ENCODE measurements at places on chromosomes 2 and 18. TPM values are rescaled to one million over a fixed set of nuclear protein-coding genes. Genes with fewer than 3 reads are reported as not detected.
A peak's percentile ranks its signal among the peaks of the same experiment; 100 is the strongest.

Gene CHST9
- total RNA-seq, result 19.6 TPM

Gene ALPP
- total RNA-seq, result 25.8 TPM

Gene ERFE
- total RNA-seq, result 0.52 TPM

Gene WBP1
- 39.5 TPM for total RNA-seq

Gene CMPK2
- 14.8 TPM for total RNA-seq

Gene DPP4
- total RNA-seq, result 51.6 TPM

Gene TFCP2L1
- total RNA-seq, result 36.1 TPM

Gene ZSCAN30
- 42.6 TPM for total RNA-seq

DNA sequence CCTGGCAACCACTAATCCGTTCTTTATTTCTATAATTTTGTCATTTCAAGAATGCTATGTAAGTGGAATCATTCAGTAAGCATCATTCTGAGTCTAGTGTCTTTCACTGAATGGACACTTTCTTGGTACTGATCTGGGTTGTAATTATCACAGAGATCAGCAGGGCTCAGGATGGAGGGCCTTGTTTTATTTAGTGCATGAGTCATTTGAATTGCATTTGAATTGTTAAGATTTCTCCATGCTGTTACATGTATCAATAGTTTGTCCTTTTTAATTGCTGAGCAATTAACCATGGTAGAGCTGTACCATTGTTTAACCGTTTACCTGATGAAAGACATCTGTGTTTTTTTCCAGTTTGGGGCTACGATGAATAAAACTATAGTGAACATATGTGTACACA lies 256.4 kb downstream of the THSD7B start:
- H3K4me3 ChIP-seq, result no peak overlapping the region
- no peaks in the 10 kb centered on the region for H3K4me1 ChIP-seq
- no peaks in the 10 kb centered on the region for H3K36me3 ChIP-seq
- no peak for DNase-seq
- no peak overlapping the region for H3K27ac ChIP-seq

- no peak overlapping the region for H3K27ac ChIP-seq
- no peak overlapping the region for H3K4me3 ChIP-seq
- no peaks in the 10 kb centered on the region for H3K36me3 ChIP-seq
Measured at GRCh38 chr2:214395040-214395439, 15.8 kb upstream of the VWC2L start.

GRCh38 chr2:25168256-25169072 lies at the start of gene POMC:
Gene POMC, minus strand, starts transcription at chr2:25168580. Its CDS starts 3,808 bp downstream, at chr2:25164772.
- no peaks in the 10 kb centered on the region for H3K4me1 ChIP-seq
- H3K27me3 ChIP-seq, result peaks cover 57% of the 10 kb centered on the region
- DNase-seq, result peak; percentile 72
- H3K36me3 ChIP-seq, result no peaks in the 10 kb centered on the region
- no peak within 1 kb of the TSS for H3K27ac ChIP-seq

DNA sequence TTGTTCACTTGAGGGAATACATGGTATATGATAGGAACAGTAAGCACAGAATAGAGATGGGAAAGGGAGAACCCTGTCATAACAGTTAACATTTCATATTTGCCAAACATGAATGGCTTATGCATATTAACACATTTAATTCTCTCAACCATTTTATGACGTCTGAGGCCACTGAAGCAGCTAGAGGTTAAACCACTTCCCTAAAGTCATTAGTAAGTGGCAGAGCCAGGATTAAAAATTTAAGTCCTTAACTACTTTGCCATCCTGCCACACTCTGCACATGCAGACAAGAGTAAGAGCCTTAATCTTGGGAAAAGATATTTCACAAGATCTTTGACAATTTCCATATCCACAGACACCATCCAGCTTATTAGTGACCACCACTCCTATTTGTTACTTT lies 2.1 kb downstream of the LIPT1 start:
- DNase-seq, result no peak
- H3K4me1 ChIP-seq, result peaks cover 5% of the 10 kb centered on the region
- H3K27ac ChIP-seq, result no peak overlapping the region
- H3K27me3 ChIP-seq, result no peaks in the 10 kb centered on the region
- peaks cover 10% of the 10 kb centered on the region for H3K36me3 ChIP-seq

DNA sequence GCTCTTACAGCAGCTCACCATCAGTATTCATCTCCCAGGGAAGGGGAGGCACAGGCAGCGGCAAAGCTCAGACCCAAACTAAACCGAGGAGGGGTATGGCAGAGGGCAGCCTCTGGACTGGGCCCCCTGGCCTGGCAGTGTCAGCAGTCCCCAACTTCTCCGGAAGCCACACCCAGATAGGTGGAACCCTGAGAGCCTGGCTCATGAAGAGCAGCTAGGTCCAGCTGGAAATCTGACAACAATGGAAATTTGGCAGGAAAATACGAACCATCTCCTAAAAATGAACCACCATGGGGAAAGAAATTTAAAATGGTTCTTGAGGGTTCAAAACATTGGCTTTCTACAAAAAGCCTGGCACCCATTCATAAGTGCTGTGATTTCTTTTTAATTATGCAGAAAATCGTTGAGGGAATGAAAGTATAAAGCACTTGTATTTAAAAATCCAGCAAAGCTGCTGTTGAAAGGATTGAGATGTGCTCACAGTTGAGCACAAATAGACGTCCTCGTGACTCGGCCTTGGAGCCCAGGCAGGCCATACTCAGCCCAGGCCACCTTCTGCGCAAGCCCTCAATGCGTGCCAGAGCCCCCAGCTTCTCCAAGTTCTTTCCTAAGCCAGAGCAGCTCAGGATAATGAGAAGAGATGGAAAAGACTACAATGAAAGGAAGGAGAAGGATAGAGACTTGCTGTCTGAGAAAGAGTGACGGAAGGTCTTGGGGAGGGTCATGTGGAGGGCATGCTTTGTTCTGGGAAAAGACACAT lies 93.0 kb downstream of the COL6A3 start:
- H3K36me3 ChIP-seq, result no peaks in the 10 kb centered on the region
- peaks cover 8% of the 10 kb centered on the region for H3K4me1 ChIP-seq
- no peaks in the 10 kb centered on the region for H3K27me3 ChIP-seq
- H3K27ac ChIP-seq, result peak overlapping the region; percentile 48
- peak; percentile 64 for DNase-seq

DNA sequence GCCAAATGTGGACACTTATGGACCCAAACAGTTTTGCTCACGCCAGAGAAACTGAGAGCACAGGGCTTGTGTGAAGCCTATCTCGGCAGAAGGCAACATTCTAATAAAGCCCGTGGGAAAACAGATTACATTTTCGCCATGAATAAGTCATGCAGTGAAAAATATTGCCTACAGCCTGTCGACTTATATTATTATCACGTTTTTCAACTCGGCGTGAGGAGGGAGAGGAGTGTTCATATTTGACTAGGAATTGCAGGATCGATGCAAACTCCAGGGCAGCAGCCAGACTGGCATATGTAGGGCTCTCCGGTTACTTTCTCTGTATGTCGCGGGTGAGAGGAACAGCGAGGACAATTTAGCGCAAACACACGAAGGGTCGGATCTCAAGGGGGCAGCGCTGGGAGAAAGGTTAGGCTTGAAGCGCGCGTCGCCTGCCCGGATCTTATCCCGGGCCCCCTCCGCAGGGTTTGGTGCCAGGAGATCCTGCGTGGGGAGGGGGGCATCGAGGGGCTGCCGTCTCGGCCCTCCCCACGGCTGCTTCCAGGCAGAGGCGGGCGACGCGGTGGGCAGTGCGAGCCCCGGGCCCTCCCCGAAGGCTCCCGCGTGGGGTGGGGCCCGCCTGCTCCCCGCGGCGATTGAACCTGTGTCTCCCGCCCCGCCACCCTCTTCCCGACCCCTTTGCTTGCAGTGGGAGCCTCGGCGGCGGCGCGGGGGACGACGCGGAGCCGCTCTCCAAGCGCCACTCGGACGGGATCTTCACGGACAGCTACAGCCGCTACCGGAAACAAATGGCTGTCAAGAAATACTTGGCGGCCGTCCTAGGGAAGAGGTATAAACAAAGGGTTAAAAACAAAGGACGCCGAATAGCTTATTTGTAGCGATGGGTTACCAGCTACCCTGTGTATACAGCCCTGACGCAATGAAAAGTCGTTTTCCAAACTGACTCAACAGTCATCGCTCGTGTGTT lies 4.4 kb downstream of the ADCYAP1 start:
- DNase-seq, result no peak
- no peak overlapping the region for H3K4me3 ChIP-seq
- H3K27ac ChIP-seq, result no peak overlapping the region
- peaks cover 21% of the 10 kb centered on the region for H3K4me1 ChIP-seq
- H3K36me3 ChIP-seq, result no peaks in the 10 kb centered on the region

- no peaks in the 10 kb centered on the region for H3K27me3 ChIP-seq
- H3K4me1 ChIP-seq, result no peaks in the 10 kb centered on the region
- no peaks in the 10 kb centered on the region for H3K36me3 ChIP-seq
- H3K4me3 ChIP-seq, result no peak overlapping the region
- DNase-seq, result no peak
- no peak overlapping the region for H3K27ac ChIP-seq
Measured at GRCh38 chr2:136206613-136207012, 88.7 kb upstream of the CXCR4 start.

- no peaks in the 10 kb centered on the region for H3K36me3 ChIP-seq
- no peak overlapping the region for H3K4me3 ChIP-seq
- peaks cover 1% of the 10 kb centered on the region for H3K4me1 ChIP-seq
- no peaks in the 10 kb centered on the region for H3K27me3 ChIP-seq
- peak; percentile 44 for DNase-seq
- H3K27ac ChIP-seq, result no peak overlapping the region
Measured at GRCh38 chr2:203498161-203498560, 36.9 kb downstream of the RAPH1 start.

DNA sequence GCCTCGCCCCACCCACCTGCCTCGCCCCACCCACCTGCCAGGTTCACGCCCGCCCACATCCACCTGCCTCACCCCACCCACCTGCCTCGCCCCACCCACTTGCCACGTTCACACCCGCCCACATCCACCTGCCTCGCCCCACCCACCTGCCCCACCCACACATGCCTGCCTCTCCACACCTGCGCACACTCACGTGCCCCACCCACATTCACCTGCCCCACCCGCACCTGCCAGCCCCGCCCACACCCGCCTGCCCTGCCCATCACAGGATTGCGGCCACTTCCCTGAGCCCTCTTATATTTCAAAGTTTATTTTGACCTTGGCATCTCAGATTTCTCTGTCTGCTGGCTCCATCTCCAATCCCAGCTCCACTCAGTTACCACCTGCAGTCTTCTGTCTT lies 217.5 kb upstream of the SOX11 start:
- no peaks in the 10 kb centered on the region for H3K36me3 ChIP-seq
- H3K27me3 ChIP-seq, result no peaks in the 10 kb centered on the region

- H3K4me1 ChIP-seq, result peaks cover 4% of the 10 kb centered on the region
- H3K27me3 ChIP-seq, result no peaks in the 10 kb centered on the region
- H3K4me3 ChIP-seq, result no peak overlapping the region
- peaks cover 3% of the 10 kb centered on the region for H3K36me3 ChIP-seq
- H3K27ac ChIP-seq, result no peak overlapping the region
Measured at GRCh38 chr2:109454304-109454703, 159.5 kb downstream of the SEPTIN10 start.

DNA sequence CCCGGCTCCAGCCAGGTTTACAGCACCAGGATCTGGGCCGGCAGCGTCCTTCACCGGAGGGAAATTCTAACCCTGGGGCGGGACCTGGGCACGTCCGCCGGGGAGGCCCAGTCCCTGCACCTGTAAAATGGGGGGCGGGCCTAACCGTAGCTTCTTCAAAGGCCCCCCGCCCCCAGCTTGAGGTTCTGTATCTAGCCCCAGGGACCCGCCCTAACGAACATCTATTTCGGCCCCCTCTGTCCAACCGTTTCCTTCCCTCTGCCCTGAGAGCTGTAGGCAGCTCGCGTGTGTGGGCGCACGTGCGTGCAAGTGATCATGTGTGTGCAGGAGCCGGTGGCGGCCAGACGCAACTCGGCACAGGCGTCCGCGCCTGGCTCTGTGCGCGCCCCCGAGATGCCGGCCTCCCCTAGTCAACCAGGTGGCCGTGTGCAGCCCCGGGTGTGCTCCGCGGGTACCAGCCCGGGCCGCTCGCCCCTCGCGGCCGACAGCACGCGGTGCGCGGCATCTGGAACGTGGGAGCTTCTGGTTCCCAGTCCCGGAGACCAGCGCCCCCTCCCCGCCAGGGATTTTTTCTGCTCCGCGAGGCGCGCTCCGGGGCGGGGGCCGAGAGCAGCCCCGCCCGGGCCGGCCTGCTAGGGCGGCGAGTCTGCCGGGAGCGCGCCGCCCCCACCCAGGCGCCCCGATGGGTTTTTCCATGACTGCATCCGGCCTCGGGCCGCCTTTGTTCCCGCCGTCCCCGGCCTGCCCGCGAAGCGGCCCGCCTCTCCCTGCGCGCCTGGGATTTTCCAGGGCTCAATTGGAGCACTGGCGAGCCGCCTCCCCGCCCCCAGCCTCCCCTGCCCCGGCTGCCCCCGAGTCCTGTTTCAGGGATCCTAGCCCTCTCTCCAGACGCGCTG lies 21.2 kb downstream of the TEX44 start:
- H3K27me3 ChIP-seq, result no peaks in the 10 kb centered on the region
- H3K27ac ChIP-seq, result peak overlapping the region; percentile 99
- no peaks in the 10 kb centered on the region for H3K36me3 ChIP-seq
- peak; percentile 91 for DNase-seq
- H3K4me1 ChIP-seq, result peaks cover 5% of the 10 kb centered on the region

DNA sequence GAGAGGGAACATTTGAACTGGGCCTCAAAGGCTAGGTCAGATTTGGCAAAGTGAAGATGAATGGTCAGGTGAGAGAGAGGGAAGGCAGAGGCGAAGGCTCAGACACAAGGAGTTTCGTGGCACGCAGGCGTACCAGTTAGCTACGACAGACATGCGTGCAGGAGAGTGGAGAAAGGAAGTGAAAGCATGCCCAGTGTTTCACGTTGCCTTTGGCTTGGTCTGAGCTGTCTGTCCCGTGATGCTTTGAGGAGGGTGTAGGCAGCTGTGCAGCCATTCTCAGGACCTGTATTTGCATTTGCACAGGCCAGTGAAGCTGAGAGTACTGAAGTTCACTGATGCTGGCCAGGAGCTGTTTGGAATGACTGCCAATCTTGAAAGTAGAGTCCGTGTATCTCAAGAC lies 69.5 kb downstream of the HNRNPLL start:
- no peak for DNase-seq
- H3K27me3 ChIP-seq, result no peaks in the 10 kb centered on the region
- no peak overlapping the region for H3K27ac ChIP-seq
- peaks cover 8% of the 10 kb centered on the region for H3K4me1 ChIP-seq
- H3K36me3 ChIP-seq, result no peaks in the 10 kb centered on the region
- H3K4me3 ChIP-seq, result no peak overlapping the region

- H3K4me1 ChIP-seq, result no peaks in the 10 kb centered on the region
- no peaks in the 10 kb centered on the region for H3K36me3 ChIP-seq
- H3K27me3 ChIP-seq, result no peaks in the 10 kb centered on the region
- no peak overlapping the region for H3K27ac ChIP-seq
- no peak for DNase-seq
Measured at GRCh38 chr2:235162837-235163197, 211.0 kb downstream of the SH3BP4 start.

GRCh38 chr2:223930103-223930976 lies 14.8 kb downstream of the WDFY1 start:
- no peaks in the 10 kb centered on the region for H3K27me3 ChIP-seq
- peaks cover 21% of the 10 kb centered on the region for H3K4me1 ChIP-seq

DNA sequence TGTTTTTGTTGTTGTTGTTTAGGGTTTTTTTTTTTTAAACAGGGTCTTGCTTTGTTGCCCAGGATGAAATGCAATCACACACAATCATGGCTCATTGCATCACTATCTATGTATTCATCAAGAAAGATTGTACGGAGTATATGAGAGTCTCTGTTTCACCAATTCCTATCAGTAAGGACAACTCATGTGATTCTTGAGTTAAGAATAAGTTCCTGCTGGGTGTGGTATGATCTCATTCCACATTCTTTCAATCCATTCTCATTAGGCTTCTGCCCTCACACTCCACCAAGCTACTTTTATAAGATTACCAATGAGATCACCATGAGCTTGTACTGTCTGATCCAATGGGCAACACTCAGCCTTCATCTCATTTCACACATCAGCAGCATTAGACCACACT lies 9.1 kb upstream of the AP1S3 start:
- no peaks in the 10 kb centered on the region for H3K36me3 ChIP-seq
- H3K4me3 ChIP-seq, result no peak overlapping the region
- DNase-seq, result no peak
- H3K4me1 ChIP-seq, result no peaks in the 10 kb centered on the region

Data from lung (tissue), 17 donors.